ENCODE measurements at places on chromosomes 1 and 21. TPM values are rescaled to one million over a fixed set of nuclear protein-coding genes. Genes with fewer than 3 reads are reported as not detected.

The TPM3 gene
- 130 TPM for total RNA-seq

The SLAMF9 gene
- total RNA-seq, result not detected

GRCh38 chr1:152143150-152143887, 15.7 kb downstream of the RPTN start:
- no peaks in the 10 kb centered on the region for H3K27me3 ChIP-seq
- H3K4me3 ChIP-seq, result no peak overlapping the region
- H3K4me1 ChIP-seq, result no peaks in the 10 kb centered on the region
- no peak for DNase-seq
- no peak overlapping the region for H3K27ac ChIP-seq

GRCh38 chr1:213884942-213885341, 102.8 kb upstream of the PROX1 start:
- H3K27ac ChIP-seq, result no peak overlapping the region
- DNase-seq, result no peak
- H3K4me1 ChIP-seq, result no peaks in the 10 kb centered on the region
- no peaks in the 10 kb centered on the region for H3K36me3 ChIP-seq
- H3K4me3 ChIP-seq, result no peak overlapping the region
- H3K27me3 ChIP-seq, result no peaks in the 10 kb centered on the region

GRCh38 chr1:172717722-172718465, 59.0 kb downstream of the FASLG start:
- H3K27me3 ChIP-seq, result no peaks in the 10 kb centered on the region
- H3K27ac ChIP-seq, result no peak overlapping the region
- H3K36me3 ChIP-seq, result no peaks in the 10 kb centered on the region
- H3K4me1 ChIP-seq, result no peaks in the 10 kb centered on the region

GRCh38 chr1:241229216-241229615, 127.8 kb downstream of the RGS7 start:
- no peaks in the 10 kb centered on the region for H3K4me1 ChIP-seq
- no peaks in the 10 kb centered on the region for H3K36me3 ChIP-seq
- no peak for DNase-seq
- no peak overlapping the region for H3K4me3 ChIP-seq
- no peak overlapping the region for H3K27ac ChIP-seq

GRCh38 chr1:169513208-169513607, 27.5 kb upstream of the SLC19A2 start:
- no peaks in the 10 kb centered on the region for H3K27me3 ChIP-seq
- DNase-seq, result no peak
- H3K4me3 ChIP-seq, result no peak overlapping the region
- no peaks in the 10 kb centered on the region for H3K36me3 ChIP-seq
- no peak overlapping the region for H3K27ac ChIP-seq
- no peaks in the 10 kb centered on the region for H3K4me1 ChIP-seq

All from uterus (tissue), 4 donors.